AG04450 (cell line): ENCODE measurements at places on chromosomes 12 and 14.

DNA sequence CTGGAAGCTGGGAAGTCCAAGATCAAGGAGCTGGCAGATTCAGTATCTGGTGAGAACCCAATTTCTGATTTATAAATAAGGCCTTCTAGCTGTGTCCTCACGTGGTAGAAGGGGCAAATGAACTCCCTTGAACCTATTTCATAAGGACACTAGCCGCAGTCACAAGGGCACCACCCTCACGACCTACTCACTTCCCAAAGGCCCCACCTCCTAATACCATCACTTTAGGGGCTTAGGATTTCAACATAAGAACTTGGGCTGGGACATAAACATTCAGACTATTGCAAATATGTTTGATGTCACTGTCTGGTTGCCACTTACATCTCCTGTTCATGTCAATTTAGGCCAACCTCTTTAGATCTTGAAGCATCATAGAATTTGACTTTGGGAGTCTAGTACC lies 10.8 kb upstream of the CNIH1 start:
- no peak for DNase-seq

DNA sequence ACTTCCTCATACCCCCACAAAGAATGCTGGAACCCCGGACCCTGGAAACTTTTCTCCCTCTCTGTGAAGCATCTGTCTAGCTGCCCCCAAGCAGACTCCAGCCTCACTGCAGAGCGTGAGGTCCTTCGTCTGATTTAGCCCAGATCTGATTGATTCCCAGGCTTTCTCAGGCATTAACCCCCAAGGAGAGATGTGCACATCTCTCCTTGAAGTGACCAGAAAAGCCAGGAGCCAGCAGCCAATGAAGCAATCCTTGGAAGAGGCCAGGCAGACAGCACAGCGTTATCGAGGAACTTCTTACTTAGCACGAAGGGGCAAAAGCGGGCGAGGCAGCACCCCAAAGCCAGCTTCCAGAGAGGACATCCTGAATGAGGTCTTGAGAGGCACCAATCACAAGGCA lies 100.7 kb downstream of the ZFP36L1 start:
- DNase-seq: no peak

DNA sequence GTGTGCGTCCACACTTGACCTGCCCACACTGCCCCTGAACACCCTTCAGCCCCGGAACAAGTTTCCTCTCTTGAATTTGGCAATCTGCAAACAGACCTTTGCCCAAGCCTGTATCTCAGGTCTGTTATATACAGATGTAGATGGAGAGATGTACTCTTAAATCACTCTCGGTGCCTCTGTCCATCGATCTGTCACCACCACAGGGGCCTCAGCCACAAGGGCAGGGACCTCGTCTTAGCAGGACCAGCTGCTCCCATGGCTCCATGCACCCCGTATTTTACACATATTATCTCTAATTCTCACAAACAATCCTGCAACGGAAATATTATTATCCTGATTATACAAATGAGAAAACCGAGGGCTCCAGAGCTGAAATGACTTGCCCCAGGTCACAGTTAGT lies 313.4 kb downstream of the BCL11B start:
- no peak for DNase-seq

DNA sequence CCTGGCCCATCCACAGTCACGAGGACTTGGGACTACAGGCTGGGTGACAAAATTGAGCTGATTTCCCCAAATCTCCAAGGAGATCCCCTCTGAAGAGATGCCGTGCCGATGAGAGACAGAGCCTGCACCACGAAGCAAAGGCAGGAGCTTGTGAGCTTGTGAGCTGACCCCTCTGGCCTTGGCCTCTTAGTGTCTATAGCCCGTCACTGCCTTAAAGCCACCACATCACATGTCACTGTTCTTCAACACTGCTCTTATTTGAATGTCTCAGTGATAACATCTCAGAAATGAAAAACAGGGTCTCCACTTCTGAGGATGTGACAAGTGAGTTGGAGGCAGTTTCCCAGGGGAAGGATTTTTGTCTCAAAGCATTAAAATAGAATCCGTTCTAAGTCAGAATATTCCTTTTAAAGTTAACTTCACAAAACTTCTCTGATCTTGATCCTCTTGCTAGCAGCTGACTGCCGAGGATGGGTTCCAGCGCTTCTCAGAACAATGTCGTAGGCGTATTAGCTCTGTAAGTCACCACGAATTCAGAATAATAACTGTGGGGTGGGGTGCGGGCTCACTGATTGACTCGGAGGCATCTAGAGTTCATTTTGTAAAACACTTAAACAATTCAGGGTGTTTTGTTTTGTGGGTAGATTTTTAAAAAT lies 37.5 kb downstream of the CHST11 start:
- no peak for DNase-seq

- DNase-seq: no peak
Observed at GRCh38 chr14:27890259-27890658, 876.3 kb upstream of the FOXG1 start.

- DNase-seq: no peak
Observed at GRCh38 chr12:12219664-12220063, 47.2 kb downstream of the LRP6 start.

- DNase-seq: no peak
Observed at GRCh38 chr14:91413547-91414474, 3.8 kb downstream of the CCDC88C start.

GRCh38 chr12:116365114-116365513 lies 87.6 kb upstream of the MED13L start:
- DNase-seq: no peak

DNA sequence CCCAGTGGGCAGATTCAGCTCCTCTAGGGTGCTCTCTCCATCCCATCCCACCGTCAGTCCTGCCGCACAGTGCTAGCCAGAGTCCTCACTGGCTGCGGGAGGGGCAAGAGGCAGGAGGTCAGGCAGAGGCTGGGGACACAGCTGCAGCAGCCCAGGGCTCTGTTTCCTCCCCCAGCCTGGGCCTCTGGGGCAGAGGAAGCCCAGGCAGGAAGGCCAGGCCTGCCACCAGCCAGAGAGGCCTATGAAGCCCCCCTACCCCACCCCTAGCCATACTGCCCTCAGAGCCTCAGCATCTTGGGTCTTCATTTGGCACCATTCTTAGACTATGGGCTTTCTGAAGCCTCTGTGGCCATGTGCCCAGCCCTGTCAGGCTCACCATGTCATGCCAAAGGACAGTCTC lies 3.4 kb downstream of the ACVRL1 start:
- DNase-seq: no peak

DNA sequence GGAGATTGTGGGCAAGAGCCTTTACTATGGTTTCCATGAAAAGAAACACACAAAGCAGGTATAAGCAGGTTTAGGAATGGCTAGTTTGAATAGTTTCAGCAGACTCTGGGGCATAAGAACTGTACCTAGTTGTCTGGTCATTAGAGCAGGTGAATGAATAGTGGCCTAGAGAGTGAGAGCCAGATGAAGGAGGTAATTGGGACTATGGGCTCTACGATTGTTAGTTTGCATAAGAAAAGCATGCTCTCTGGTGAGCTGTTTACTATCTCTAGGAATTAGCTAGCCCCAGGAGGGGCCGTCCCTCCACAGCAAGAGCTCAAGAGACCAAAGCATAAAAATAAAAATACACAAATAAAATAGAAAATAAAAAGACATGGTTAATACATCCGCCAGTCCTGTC lies 397.5 kb upstream of the GARIN6 start:
- DNase-seq: no peak

DNA sequence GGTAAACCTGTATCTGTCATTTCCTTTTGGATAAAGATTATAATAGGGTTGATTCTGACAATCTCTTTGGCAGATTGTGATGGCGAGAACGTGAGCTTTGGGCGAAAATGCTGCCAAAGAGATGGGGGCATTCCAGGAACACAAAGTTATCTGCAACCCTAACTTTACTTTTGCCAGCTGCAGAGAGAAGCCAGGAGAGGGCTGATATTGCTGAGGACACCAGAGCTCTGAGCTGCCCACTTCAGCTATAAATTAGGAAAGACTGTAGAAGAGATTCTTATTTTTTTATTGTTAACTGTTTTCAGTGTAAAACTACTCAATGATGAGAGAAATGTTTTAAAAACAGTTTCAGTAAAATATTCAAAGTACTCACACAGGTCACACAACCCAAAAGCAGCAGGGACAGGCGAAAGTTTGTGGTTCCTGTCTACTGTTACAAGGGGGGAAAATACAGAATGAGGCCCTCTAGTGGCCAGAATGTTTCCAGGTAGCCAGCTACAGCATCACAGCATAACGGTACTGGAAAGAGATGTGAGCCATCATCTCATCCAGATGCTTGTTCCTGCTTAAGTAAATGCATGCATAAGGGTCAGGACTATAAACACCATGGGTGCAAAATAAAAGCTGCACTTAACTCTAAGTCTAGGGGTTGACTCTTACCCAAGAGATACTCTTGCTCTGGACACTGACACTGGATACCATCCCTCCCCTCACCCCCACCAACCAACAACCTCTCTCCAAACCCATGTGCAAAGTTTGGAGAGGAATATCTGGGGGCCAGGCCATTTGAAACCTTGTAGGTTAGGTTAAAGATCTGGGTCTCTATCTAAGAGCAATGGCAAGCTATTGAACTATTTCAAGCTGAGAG lies 498.4 kb downstream of the RMST start:
- DNase-seq: no peak

DNA sequence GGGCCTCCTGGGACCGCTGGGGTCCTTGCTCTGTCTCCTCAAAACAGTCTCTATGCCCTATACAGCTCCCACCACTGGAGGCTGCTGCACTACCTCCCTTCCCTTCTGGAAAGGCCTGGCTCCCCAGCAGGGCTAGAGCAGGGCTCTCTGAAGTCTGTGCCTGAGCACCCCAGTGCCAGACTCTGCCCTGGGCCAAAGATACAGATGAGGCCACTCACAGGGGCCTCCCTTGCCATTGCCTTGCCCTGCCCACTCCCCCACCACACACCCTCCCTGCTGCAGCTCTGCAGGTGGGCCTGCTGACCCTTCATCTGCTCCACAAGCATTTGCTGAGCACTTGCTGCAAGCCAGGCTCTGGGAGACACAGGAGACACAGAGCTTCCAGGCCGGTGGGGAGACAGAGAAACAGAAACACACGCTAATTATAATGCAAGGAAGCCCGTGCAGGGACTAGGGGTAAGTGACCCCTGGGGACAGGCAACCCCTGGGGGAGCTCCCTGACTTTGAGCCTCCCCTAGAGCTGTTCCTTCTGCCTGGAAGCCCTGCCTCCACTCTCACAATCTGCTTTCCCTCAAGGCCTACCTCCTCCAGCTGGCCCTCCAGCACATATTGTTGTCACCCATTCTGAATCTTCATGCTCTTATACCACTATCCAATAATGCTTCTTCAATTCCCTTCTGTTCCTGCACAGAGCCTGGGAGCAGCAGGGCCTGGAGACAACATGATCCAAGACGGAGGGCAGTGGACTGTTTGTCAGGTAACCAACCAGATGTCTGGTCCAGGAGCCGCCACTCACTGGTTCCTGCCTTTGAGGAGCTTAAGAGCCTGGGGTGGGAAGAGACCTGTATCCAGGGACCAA lies 32.6 kb upstream of the PNMA1 start:
- DNase-seq: no peak

DNA sequence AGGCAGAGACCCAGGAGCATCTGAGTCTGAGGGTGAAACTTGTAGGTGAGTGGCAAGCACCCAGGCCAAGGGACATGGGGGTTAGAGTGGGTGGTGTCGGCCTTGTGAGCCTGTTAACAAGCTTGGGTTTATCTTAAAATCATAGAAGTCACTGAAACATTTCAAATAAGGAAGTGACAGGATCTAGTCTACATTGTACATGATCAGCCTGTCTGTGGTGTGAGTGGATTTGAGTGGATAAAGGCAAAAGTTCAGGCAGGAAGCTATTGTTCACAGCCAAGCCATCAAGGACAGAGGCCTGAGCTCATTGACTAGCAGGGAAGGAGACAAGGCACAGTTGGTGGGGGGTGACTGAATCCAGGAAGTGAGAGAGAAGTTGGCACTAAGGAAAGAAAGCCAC lies 59.3 kb upstream of the FKBP4 start:
- DNase-seq: no peak

DNA sequence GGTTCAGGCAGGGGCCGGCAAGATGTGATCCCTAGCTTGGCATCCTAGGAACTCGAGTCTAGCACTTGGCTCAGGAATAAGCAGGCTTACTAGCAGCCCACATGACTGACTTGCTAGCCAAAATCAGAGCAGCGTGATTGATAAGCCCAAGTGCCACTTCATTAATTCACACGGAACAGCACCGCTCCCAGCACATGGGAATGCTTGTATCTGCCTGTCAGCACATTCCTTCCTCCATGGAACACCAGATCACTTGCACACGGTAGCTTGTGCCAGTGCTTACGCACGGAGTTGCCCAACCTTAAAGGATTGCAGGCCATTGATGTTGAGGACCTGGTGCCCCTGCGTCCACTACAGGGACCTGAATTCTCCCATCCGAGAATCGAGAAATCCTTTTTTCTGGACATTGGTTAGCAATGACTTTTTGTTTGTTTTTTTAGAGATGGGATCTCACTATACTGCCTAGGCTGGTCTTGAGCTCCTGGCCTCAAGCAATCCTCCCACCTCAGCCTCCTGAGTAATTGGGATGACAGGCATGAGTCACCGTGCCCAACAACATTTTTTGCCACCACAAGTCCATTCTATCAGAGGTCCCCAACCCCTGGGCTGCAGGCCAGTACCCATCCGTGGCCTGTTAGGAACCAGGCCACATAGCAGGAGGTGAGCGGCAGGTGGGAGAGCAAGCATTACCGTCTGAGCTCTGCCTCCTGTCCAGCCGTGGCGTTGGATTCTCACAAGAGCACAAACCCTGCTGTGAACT lies 30.6 kb upstream of the TSPAN9 start:
- DNase-seq: no peak

DNA sequence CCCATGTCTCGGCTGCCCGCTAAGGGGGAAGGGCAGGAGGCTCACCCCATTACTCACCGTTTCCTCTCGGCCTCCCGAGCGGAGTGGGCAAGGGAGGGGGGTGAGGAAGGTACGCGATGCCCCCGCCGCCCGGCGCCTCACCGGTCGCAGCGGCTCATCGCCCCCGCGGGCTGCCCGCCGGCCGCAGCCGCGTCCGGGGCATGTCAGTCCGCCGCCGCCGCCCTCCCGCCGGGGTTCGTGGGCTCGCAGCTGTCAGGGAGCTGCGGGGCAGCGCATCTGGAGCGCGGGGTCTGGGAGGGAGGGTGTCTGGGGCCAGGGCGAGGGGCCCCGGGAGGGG lies 461 bp downstream of the SLC8A3 start:
- DNase-seq: no peak

DNA sequence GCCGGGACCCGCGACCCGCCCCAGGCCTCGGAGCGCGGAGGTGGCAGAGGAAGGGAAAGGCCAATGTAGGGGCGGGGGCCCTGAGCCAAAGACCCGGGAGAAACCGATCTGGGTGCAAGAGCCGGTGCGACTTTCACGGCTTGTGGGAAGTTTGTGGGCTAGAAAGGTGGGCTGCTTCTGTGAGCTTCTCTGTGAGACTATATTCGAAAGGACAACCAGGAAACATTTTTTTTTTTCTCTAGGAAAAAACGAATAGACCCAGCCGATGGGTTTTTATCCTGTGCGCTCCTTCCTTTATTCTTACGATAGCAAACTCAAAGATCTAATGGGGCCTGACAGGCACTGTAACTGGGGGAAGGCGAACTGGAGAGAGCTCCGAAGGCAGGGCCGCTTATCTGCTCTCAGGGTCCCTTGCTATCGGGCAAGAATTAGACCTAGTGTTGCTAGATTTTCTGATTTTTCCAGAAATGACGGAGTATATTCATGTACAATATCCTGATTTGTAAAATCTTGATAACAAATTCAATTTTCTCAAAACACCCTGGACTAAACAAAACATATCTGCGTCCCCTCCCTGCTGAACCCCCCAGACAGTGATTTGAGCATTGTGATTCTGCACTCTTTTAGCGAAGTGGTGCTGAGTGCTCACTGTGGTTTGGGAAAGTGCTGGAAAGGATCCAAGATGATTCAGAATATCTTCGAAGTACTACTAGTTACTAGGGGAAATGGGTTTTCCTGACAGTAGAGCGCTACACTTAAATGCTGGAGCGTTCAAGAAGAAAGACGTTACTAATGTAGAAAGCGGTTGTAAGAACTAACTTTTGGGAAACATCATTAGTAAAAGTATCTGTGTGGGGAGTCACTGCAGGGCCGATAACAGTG lies 563 bp upstream of the STXBP6 start:
- DNase-seq: no peak
